ENCODE measurements at places on chromosomes 7 and 10. TPM values are rescaled to one million over a fixed set of nuclear protein-coding genes. Genes with fewer than 3 reads are reported as not detected.

Gene PHKG1
- total RNA-seq, result 0.15 TPM

Gene DENND2A
- 13.8 TPM for total RNA-seq

Gene RGR
- total RNA-seq, result 1.0 TPM

Gene CTAGE8
- 1.4 TPM for total RNA-seq

Gene BMPER
- not detected for total RNA-seq

Gene UBE2D1
- 9.6 TPM for total RNA-seq

Gene ITIH5
- total RNA-seq, result not detected

Gene OR2A1
- total RNA-seq, result not detected

Gene ADARB2
- total RNA-seq, result 0.36 TPM

Gene FZD8
- total RNA-seq, result 1.2 TPM

Gene SUPV3L1
- total RNA-seq, result 39.3 TPM

Gene CASTOR2
- total RNA-seq, result 4.1 TPM

Gene BAIAP2L1
- 24.0 TPM for total RNA-seq

Gene KIAA1549
- 1.7 TPM for total RNA-seq

Gene CDK5
- total RNA-seq, result 31.6 TPM

Gene ACTL6B
- total RNA-seq, result not detected

Gene WDR86
- total RNA-seq, result 0.69 TPM

Gene ZNF655
- 59.7 TPM for total RNA-seq

Gene KLF14
- not detected for total RNA-seq

Gene PTPRN2
- total RNA-seq, result not detected

Gene MUC3A
- not detected for total RNA-seq

Gene RBP3
- total RNA-seq, result not detected

Gene OR13A1
- total RNA-seq, result not detected

Gene KAT6B
- total RNA-seq, result 20.0 TPM

Gene CALCR
- 0.36 TPM for total RNA-seq

Gene NAT16
- total RNA-seq, result not detected

Gene VWA2
- total RNA-seq, result 0.36 TPM

Gene CARD11
- total RNA-seq, result not detected

Gene ANKRD2
- 0.33 TPM for total RNA-seq

Gene ELMO1
- 0.33 TPM for total RNA-seq

Gene MKX
- not detected for total RNA-seq

Gene LDB3
- total RNA-seq, result 1.7 TPM

Gene NACAD
- under 0.01 TPM for total RNA-seq

Gene NEUROG3
- total RNA-seq, result not detected

Gene CNTNAP2
- not detected for total RNA-seq

Gene TEX47
- total RNA-seq, result not detected

Gene UNCX
- not detected for total RNA-seq

Gene NME8
- total RNA-seq, result not detected

Gene FGFBP3
- total RNA-seq, result 0.34 TPM

Gene FFAR4
- not detected for total RNA-seq

Gene WDFY4
- total RNA-seq, result not detected

Gene CDH23
- total RNA-seq, result under 0.01 TPM

Gene GPR158
- 3.2 TPM for total RNA-seq

Gene TRIM50
- total RNA-seq, result not detected

Gene CYP3A4
- total RNA-seq, result not detected

Gene PDK4
- total RNA-seq, result 15.0 TPM

Gene TRIM73
- 0.31 TPM for total RNA-seq

Gene UCMA
- not detected for total RNA-seq

Gene AGR2
- not detected for total RNA-seq

Gene CASD1
- total RNA-seq, result 15.7 TPM

Gene HOXA3
- 1.4 TPM for total RNA-seq

Gene SFR1
- 13.9 TPM for total RNA-seq

Gene GSTO2
- 3.1 TPM for total RNA-seq

All from melanocyte of skin (primary cell).